Central memory CD8-positive, alpha-beta T cell (primary cell): ENCODE measurements at places on chromosomes 3 and 15.

DNA sequence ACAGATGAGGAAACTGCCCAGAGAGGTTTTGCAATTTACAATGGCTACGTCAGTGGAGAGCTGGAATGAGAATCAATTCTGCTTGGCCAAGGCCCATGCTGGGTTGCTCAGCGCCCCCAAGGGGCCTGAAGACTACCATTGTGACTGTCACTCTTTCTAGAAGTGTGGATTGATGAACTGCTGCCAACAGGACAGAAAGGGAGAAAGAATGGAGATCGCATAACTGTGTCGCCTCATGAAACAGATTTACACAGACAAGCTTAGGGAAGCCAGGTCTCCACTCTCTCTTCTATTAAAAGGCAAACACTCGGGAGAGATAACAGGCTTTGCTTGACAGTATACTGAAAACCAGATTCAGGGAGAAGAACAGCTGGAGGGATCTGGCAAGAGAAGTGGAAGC is 160.0 kb downstream of the STT3B start:
- DNase-seq: no peak

- no peak for DNase-seq
These were observed 65.8 kb downstream of the MB21D2 start for GRCh38 chr3:192851821-192852372.

- DNase-seq: no peak
These were observed 99.0 kb downstream of the ANO10 start for GRCh38 chr3:43522727-43523362.

- DNase-seq: no peak
These were observed 54.8 kb downstream of the CHCHD6 start for GRCh38 chr3:126758882-126759281.

- DNase-seq: no peak
These were observed 36.6 kb downstream of the CCDC66 start for GRCh38 chr3:56593455-56594158.

- no peak for DNase-seq
These were observed 38.8 kb upstream of the ANKRD34C start for GRCh38 chr15:79243723-79244122.

DNA sequence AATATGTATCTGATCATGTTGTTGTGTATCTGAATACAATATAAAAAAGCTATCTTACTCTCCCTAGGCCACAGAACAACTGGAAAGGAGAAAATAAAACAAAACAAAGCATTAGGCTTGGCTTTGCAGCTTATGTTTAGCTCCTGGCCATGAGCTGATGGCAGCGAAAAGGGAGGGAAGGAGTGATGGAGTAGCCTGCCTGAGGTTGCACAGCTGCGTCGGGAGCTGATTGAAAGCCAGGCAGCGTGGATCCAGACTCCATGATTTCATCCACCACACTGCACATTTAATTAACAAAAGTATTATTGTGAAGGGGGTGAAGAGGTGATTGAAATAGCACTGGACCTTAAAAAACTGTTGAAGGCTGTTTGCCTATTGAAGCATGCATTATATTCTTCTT is 212.2 kb downstream of the GABRG3 start:
- DNase-seq: no peak

DNA sequence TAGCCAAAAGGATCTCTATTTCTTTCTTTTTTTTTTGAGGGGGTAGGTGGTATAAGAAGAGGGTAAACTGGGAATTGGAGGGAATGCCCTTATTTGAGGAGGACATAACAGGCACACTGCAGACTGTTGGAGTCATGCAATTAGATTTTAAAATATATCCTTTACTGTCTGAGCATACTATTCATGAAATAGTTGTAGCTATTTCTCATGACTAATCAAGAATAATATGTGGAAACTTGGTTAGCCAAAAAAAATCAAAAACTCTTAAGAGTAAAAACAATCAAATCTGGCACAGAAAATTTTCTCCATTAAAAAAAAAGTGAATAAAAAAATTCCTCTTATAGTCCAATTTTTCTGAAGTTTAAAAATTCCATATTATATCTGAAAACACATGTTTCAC is 174.9 kb downstream of the SCAPER start:
- no peak for DNase-seq

DNA sequence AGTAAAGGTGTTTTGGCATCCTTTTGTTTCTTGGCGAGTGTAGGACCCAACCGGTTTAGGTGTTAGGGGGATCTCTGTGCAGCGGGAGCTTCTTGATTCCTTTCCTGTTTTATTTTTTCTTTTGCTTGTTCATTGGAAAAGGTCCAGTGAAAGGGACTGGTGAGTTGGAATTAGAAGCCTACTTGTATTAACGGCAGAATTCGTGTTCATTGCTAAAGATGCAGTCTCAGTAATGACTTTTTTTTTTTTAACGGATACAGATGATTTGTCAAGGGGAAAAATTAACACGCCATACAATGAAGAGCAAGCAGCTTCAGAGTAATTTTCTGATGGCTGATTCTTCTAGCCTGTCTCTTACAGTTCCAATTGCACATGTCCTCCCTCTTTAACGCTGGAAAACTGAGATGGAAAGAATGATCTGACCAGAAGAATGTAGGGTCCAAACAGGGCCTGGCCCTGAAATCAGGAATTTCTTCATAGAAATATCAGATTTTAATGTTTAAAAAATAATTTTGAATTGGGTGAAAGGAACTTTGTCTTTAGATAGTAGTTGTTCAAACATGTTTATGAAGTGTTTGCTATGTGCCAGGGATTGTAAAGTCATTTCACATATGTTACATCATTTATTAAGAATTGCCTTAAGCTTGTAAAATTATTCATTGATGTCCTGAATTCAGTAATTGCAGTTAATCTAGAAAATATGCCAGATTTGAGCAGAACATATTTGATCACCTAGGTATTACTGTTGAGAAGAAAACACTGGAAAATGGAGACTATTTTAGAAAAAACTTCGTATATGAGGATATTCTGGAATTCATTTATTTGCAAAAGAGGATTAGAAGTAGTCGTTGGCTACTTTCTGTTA is 1.4 kb downstream of the MAPK6 start:
- DNase-seq: no peak

DNA sequence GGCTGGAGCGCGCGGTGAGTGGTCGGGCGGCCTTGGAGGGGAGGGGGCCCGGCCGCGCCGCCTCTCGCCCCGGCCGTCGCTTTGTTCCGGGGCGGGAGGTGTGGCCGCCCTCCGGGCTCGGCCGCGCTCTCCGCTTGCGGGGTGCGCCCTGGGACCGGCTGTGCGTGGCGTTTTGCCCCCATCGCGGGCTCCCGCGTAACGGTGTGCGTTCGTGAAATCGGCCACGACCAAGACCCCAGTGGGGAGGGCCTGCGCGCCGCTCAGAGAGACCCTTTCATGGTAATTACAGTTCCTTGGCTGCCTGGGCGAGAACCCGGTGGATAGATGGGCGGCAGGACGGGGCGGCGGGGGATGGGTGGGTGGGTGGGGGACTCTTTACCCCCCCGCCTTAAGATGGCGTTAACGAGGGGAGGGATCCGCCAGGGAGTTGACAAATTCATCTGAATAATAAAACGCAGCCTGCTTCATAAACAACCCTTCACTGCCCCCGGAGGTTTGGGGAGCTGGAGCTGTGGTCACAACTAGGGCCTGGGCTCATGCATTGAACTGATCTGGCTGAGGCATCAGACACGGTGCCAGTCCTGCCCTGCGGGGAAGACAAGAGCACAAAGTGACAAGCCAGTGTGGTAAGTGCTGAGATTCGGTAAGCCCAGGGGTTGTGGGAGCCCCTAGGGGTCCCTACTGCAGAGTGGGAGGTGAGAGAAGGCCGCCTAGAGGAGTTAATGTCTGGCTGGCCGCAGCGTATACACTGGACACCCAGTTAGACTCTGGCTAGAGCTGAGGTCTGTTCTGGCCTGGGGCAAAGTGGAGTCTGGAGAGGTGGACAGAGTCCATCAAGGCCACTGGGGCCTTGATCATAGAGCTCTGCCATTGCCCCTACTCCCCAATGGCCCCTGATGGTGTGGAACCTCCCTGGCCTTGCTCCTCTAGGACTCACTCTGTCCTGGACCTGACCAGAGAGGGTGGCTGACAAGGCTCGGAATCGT is 668 bp downstream of the MRAS start:
- DNase-seq: no peak
